ENCODE measurements at places on chromosomes 3 and 15. TPM values are rescaled to one million over a fixed set of nuclear protein-coding genes. Genes with fewer than 3 reads are reported as not detected.
A peak's percentile ranks its signal among the peaks of the same experiment; 100 is the strongest.

- DNase-seq = no peak
Measured at GRCh38 chr3:194043516-194043915, 92.4 kb upstream of the HES1 start.

GRCh38 chr3:43994657-43995546, 246.8 kb upstream of the TOPAZ1 start:
- DNase-seq = peak; percentile 64

- DNase-seq = peak; percentile 38
Measured at GRCh38 chr3:115713284-115713683, 90.0 kb downstream of the GAP43 start.

GRCh38 chr3:120284747-120285507, at the start of gene GPR156:
TSS of gene GPR156 (minus strand) at chr3:120285222. CDS start at chr3:120244098, 41,124 bp downstream.
- no peak for DNase-seq

GRCh38 chr15:88810446-88810845, 7.2 kb downstream of the ACAN start:
- no peak for DNase-seq

GRCh38 chr15:26744894-26745293, 28.0 kb downstream of the GABRB3 start:
- no peak for DNase-seq

DNA sequence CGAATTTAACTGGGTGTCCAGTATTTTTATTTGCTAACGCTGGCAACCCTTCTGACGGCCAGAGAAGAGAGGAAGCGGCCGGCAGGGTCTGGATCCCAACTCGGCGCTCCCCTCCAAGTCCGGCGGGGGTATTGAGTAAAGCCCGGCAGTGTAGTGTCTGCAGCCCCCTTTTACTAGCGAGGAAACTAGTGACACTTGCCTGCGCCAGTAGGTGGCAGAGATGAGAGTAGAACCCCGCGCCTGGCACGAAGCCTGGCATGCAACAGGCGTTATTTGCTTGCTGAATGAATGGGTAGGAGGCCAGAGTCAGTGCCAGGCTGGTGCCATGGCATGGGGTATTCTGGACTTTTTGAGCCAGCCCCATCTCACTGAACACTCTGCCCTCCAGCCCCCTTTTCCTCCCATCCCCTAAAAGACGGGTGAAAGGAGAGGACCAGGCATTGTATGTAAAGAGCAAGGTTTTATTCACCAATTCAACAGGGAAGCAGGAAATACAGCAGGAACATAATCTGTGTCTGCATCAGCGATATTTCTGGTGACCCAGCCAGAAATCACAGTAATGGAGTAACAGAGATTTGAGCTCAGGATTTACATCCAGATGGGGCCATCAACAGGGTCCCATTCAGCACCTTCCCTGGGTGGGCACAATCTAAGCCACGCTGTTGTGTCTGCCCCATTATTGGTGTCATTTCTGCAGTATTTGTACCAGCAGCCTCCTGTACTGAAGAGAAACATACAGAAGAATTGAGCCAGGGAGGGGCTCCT, 788 bp upstream of the WDR73 start:
- DNase-seq = peak; percentile 65

- no peak for DNase-seq
Measured at GRCh38 chr3:143814443-143814889, 33.8 kb downstream of the SLC9A9 start.

DNA sequence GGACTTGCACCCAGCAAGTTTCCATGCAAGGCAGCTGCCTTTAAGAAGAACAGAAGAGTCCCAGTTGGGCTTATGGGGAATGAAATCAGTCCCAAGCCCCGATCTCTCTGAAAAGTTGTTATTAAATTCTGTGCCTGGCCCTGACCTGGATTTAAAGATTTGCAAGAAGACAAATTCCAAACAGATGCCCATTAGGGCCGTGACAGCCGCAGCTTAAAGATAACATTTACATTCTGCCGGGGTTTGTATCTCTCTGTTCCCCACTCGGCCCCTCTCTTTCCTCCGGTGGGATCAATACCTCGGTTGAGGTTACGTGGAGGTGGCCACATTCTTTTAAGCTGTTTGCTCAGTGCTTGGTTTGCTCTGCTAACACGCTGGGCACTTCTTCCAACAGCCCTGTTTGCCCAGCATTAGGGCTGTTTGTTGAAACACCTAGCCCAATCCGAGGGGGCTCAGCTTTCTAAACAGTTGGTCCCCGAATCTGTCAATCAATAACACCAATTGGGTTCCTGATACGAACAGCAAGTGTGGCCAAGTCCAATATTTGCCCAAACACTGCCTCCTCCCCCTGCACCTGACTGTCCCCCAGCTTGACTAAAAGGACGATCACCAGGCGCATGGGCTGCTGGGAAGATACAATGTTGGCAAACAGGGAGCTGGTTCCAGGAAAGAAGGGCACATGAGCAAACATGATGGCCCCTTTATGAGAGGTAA, 108.6 kb downstream of the RPLP1 start:
- DNase-seq = no peak

DNA sequence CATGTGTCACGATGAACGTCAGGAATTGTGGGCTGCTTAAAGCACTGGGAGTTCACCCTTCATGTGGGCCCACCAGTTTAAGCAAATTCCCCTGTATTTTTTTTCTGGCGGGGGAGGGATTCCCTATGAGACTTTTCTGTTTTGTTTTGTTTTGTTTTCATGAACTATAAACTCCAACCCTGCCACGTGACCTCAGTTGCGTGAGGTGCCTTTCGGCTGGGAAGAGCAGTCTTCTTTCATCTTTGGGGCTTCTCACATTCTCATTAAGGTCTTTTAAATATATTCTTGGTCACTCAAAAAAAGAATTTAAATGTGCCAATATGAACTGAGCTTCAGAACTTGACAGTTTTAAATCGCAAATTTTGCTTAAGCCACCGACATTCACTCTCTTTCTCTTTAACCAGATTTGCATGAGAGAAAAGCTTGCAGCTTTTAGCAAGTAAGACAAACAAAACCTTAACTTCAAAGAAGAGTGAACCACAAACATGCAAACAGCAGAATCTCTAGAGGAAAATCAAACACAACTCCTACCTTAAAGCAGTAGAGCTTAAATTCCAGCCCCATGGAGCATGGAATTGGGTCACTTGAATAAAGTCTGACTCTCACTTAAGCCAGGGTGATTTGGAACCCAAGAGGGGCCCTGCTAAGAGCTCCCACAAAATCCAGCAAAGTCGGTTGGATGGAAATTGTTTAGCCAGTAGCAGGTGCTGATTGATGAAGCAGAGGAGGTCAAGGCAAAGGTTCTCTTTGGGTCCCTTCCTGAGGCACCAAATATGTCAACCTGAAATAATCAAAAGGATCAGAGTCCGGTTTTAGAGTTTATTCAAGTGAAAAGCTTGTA, 699.8 kb upstream of the GBE1 start:
- no peak for DNase-seq

GRCh38 chr15:69954666-69955065, 143.1 kb downstream of the TLE3 start:
- DNase-seq = no peak

GRCh38 chr3:62798000-62798399, 77.2 kb downstream of the CADPS start:
- DNase-seq = no peak

GRCh38 chr3:169627073-169627472, 36.4 kb downstream of the MECOM start:
- no peak for DNase-seq

- DNase-seq = no peak
Measured at GRCh38 chr15:23484870-23485269, 37.8 kb upstream of the GOLGA6L2 start.

GRCh38 chr15:64447536-64448315, 12.7 kb upstream of the ZNF609 start:
- DNase-seq = no peak

DNA sequence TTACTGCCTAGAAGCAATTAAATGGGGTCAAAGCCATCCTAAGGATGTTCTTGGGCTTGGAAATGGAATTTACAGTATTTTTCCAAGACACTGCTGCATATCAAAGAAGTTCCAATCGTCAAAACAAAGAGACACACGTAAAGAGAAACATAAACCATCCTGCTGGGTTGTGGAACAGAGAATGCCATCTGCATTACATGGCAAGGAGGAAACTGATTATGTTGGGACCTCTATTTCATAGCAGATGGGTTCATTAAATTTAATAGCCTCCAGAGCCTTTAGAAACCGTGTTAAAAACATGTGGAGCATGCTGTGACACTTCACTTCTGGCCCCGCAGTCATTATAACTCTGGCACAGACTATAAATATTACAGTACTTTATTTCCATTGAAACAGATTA, 154.6 kb downstream of the LRTM1 start:
- DNase-seq = no peak

DNA sequence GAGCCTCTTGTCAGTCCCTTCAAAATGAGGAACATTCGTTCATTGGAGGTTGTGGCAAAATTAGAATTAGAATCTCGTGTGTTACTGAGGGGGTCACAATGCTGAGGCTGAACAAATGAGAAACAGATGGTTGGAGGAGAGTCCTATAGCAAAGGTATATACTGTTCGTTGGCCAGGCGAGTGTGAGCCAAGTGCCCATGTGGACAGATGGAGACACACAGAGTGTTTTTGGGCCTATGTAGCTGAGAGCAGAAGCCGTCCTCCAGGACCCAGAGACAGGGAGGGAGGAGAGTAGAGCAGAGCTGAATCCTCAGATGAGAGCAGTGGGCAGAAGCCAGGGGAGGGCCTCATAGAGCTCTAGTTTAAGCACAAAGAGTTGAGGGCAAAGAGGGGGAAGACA, 98.9 kb downstream of the NR1D2 start:
- DNase-seq = peak; percentile 54

- peak; percentile 56 for DNase-seq
Measured at GRCh38 chr3:124565013-124565412, 165.2 kb upstream of the UMPS start.

- DNase-seq = no peak
Measured at GRCh38 chr3:12648384-12648959, 15.4 kb downstream of the RAF1 start.

GRCh38 chr3:8278448-8278847, 223.2 kb upstream of the LMCD1 start:
- peak; percentile 38 for DNase-seq

DNA sequence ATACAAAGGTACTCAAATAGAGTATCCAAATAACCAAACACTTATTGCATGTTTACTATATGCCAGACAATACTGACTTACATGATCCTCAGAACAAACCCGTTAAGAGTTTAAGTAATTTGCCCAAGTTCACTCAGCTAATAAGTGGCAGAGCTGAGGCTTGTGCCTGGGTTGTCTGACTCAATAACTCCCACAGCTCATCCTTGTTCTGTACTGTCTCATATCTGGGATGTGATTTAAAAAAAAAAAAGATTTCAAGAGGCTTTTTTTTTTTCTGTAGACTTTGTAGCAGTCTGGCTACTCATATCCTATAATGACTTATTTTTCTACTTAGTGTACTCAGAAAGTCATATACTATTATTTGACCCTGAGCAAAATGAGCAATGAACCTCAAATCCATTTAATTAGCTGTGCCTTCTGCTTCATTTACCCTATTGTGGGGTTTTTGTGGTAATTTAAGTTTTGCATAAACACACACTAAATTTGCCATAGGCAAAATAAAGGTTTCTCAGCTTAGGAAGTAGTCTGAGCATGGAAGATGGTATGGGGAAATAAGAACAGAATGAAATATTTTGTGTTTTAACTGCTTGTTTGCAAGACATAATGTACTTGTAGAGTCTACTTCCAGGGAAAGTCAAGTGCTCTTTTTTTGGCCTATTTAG, 3.1 kb downstream of the NSUN3 start:
- no peak for DNase-seq

DNA sequence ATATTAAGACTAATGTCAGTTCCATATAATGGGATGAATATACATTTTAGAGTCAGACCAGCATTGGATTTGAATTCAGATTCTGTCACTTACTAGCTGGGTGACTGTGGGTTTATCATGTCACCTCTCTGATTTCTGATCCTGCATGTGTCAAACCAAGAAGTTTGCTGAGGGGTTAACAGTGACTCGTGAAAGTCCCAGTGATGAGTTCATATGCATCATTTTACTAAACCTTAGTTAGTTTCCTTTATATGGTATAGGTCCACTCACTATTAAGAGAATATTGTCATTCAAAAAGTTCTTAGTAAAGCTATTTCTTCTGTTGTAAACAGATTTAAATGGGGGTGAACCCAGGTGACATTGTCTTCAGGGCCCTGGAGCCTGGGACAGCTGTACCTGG, 102.3 kb downstream of the ZNF621 start:
- no peak for DNase-seq

DNA sequence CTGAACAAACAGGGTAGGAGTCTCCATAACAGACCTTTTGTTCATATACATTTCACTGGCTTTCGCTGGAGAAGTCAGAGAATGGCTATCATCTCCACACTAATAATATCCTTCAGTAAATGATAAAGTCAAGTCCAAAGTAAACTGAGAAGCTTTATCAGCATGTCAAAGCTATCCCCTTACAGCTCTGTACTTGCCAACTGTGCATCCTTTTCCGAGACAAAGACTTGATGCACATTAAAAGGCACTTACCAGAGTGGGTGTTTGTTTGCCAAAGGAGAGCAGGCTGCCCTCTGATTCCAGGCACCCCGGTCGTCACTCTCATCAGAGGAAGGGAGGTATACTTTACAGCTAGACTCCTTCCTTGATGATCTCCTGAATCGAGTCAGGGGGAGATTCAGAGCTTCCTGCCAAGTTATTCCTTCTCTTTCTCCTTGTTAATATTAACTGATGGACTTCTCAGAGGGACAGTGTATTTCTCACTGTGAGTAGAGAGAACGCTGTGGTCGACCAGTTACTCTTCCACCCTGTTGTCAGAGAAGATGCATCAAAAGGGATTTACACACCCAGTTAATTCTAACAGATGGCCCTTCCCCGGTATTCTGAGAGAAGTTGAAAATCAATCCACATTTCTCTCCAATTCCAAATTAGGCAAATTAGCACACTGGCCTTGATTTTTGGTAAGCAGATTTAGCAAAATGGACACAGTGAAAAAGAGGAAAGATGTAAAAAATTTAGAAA, 504.7 kb upstream of the NR2F2 start:
- no peak for DNase-seq

- DNase-seq = no peak
Measured at GRCh38 chr3:58724336-58724735, 57.8 kb upstream of the FAM3D start.

Gene CTDSPL2
- 138 TPM for total RNA-seq

Gene SCG5
- 124 TPM for total RNA-seq

Gene EBLN2
- total RNA-seq = 11.1 TPM

Gene RASGRF1
- 2.8 TPM for total RNA-seq

Gene AGTR1
- 2.0 TPM for total RNA-seq

Gene IL12A
- total RNA-seq = 0.47 TPM

Gene TMEM212
- not detected for total RNA-seq

Gene RPS17
- total RNA-seq = 1,719 TPM

Gene PDZRN3
- 59.3 TPM for total RNA-seq

Gene NLGN1
- 126 TPM for total RNA-seq

Gene P2RY14
- total RNA-seq = 0.78 TPM

Gene ADAMTS7
- total RNA-seq = 5.9 TPM

Gene SPSB4
- total RNA-seq = 8.3 TPM

Gene SLC6A1
- 61.1 TPM for total RNA-seq
